ENCODE measurements at places on chromosomes 1 and 21. TPM values are rescaled to one million over a fixed set of nuclear protein-coding genes. Genes with fewer than 3 reads are reported as not detected.

The USH2A gene
- not detected for total RNA-seq

The MYBPH gene
- not detected for total RNA-seq

The LRRN2 gene
- 0.72 TPM for total RNA-seq

The UTP25 gene
- 4.9 TPM for total RNA-seq

The OR14K1 gene
- not detected for total RNA-seq

The KRTAP20-2 gene
- not detected for total RNA-seq

The BNIPL gene
- total RNA-seq, result 55.8 TPM

The VSIG8 gene
- 1.2 TPM for total RNA-seq

The CD1B gene
- not detected for total RNA-seq

GRCh38 chr1:63929106-63929478 lies 155.3 kb downstream of the ROR1 start:
- ATAC-seq, result no peak

DNA sequence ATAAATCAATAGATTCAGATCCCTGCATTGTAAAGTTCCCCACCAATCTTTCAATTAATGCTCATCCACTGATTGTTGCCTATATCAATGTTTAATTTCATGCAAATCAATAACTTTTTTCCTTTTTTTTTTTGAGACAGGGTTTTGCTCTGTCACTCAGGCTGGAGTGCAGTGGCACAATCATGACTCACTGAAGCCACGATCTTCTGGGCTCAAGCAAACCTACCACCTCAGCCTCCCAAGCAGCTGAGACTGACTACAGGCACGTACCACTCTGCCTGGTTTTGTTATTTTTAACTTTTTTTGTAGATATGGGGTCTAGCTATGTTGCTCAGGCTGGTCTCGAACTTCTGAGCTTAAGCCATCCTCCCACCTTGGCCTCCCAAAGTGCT lies 25.7 kb downstream of the DIO1 start:
- ATAC-seq, result no peak

GRCh38 chr1:183140633-183141032 lies 45.4 kb upstream of the LAMC2 start:
- no peak for ATAC-seq

DNA sequence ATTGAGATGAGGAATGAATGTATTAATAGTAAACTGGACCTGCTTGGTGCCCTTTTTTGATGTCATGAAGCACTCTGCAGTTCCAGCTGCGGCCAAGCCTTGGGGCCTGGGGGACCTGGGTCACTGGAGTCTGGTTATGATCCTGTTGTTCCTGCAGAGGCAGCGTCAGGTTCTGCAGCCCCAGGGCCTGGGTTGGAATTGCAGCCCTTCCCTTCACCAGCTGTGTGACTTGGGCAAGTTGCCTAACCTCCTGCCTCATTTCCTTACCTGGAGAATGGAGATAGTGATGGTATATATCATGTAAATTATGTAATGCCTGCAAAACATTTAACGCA lies 9.1 kb upstream of the ATP5PO start:
- ATAC-seq, result peak; percentile 62

GRCh38 chr1:201456499-201457309 lies 12.3 kb downstream of the PHLDA3 start:
- ATAC-seq, result peak; percentile 64

DNA sequence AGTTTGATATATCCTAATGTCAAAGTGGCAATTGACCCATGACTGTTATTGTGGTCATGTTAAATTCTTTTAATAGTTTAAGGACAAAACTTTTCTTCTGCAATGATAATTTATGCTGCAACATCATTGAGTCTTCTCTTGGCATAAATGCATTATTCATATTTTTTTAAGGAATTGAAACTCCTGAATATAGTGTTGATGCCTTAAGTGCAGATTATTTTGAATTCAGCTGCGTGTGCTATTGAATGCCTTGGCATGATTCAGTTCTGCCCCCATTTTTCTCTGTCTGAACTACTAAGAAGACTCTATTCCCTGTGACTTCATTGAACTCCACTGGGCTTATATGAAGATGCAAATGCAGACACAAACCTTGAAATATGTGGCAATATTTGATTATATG lies 22.6 kb upstream of the NOS1AP start:
- ATAC-seq, result no peak

DNA sequence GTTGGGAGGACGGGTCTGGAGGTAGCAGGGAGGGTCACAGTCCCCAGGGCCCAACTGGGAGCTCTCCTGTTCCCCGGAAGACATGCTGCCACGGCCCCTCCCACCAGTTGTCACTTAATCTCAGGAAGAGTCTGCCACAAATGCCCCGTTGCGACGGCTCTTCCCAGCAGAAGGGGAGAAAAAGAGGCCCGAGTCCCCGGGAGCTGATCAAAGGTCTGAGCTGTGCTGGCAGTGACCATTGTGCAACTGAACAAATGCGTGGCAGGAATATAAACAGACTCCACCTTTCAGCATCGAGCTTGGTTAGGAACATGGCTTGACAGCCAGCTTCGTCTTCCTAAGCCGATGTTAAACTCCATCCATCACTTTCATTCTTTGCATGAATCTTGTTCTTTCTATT lies 27.8 kb upstream of the ZBTB21 start:
- no peak for ATAC-seq

GRCh38 chr1:197967066-197967465 lies 49.9 kb downstream of the LHX9 start:
- no peak for ATAC-seq

- no peak for ATAC-seq
Observed at GRCh38 chr1:186806477-186806876, 22.3 kb upstream of the PLA2G4A start.

DNA sequence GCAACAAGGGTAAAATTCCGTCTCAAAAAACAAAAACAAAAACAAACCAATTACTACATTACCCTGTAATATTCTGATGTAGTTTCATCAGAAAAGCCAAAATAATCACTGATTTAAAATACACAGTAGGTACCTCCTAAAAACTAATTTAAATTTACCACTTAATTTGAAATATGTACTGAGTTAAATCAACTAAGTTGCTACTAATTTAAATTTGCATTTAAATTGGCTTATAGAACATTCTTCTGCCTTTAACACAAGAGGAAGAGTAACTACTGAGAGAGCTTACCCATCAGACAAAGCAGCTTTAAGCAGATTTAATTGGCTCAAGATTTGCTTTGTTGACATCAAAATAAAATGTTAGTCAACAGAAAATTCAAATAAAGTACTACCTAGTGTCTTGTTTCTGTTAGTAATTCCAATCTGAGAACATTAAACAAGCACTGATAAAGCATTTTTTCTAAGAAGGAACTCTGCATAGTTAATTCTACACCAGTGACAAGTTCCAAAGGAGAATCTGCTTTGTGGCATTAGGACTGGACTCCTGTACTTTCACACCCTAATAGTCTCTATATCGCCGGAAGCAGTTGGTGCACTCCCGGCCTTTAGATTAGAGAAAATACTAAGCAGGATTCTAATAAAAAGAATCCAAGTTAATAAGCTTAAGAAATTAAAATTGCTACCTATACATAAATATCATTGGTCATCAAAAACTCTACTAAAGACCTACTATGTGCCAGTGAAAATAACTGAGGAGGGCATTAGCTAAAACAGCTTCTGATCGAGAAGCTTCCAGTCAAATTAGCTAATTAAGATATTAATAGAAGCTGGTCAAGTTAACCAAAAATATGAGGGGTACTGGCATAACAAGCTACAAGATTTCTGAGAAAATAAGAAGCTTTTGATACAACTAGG lies 8.4 kb downstream of the LUZP1 start:
- ATAC-seq, result no peak

DNA sequence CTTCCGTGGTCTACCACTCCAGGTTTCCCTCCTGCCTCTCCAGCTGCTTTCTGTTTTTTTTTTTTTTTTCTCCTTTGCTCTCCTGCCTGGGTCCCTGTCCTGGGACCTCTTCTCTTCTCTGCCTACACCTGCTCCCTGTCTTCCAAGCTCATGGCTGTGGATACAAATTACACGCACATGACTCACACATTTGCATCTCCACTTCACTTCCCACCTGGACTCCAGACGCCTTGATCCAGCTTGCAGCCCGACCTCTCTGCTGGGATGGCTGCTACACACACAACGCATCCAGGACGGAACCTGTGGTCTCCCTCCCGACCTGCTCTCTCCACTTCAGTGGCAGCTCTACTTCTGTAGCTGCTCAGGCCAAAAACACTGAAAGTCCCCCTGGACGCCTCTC lies 44.4 kb upstream of the B3GALT5 start:
- no peak for ATAC-seq

- no peak for ATAC-seq
Observed at GRCh38 chr1:81453971-81454370, 346.8 kb upstream of the ADGRL2 start.

- ATAC-seq, result peak; percentile 48
Observed at GRCh38 chr1:226738421-226738994, 574 bp downstream of the ITPKB start.

DNA sequence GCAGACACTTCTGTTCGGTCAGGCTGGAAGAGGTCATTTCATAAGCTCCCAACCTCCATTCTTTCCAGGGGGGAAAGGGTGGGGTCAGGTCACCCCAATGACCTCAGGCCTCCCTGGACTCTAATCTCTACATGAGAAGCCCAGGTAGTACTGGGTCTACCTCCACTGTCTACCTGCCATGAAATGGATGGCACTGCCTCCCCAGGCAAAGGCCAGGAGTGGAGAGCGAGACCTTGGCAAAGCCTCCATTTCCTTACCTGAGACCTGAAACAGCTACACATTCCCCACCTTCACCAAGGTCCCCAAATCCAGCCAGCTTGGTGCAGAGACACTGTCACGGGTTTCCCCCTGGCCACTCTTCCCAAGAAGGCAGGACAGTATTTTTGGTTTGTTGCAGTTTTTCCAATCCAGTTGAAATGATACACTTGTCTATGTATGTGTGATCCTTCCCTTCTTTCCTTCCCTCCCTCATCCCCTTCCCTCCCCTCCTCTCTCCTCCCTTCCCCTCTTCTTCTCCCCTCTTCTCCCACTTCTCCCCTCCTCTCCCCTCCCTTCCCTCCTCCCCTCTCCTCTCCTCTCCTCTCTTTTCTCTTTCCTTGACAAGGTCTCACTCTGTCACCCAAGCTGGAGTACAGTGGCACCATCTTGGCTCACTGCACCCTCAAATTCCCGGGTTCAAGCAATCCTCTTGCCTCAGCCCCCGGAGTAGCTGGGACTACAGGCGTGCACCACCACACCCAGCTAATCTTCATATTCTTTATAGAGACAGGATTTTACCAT lies 16.1 kb downstream of the BTG2 start:
- no peak for ATAC-seq

DNA sequence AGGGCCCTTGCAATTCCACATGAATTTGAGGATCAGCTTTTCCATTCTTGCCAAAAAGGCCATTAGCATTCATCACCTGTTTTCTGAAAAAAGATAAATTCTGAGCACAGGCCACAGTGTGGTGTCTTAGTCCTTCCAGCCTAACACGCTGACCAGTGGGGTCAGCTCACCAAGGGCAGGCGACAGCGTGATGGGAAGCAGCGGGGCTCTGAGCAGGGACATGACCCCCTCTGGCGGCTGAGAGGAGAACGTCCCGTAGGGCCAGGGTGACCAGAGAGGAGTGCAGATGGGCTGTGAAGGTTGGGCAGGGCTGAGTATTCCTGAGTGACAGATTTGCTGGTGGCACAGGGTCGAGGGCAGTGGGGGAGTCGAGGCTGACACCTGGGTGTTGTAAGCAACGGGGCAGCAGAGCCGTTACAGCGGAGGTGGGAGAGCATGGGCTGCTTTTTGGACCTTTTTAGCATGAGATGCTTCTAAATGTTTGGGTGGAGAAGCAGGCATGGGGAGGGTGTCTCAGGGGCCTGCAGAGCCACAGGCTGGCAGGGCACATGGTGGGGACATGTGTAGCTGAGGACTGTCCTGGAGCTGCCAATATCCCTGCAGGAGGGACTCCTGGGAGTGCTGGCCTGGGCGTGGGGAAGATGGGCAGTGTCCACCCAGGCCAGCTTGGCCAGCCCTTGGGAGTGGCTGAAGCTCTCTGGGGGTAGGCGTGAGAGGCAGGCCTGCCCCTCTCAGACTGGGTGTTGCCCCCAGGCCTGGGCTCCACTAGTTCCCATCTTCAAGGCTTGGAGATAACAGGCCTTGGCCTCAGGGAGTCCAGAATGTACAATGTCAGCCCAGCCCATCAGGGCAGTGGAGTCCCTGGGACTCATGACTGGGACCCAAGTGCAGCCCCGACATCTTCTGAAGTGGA lies 8.6 kb upstream of the CALML6 start:
- peak; percentile 31 for ATAC-seq

GRCh38 chr1:69569576-69570328 lies 2.0 kb downstream of the LRRC7 start:
- no peak for ATAC-seq

- ATAC-seq, result no peak
Observed at GRCh38 chr1:185207980-185208602, 51.1 kb downstream of the SWT1 start.

GRCh38 chr1:165773324-165773965 lies 4.8 kb upstream of the TMCO1 start:
- peak; percentile 56 for ATAC-seq

- no peak for ATAC-seq
Observed at GRCh38 chr21:17575076-17575475, 37.6 kb downstream of the BTG3 start.

GRCh38 chr1:70288166-70288565 lies 66.4 kb downstream of the ANKRD13C start:
- no peak for ATAC-seq

DNA sequence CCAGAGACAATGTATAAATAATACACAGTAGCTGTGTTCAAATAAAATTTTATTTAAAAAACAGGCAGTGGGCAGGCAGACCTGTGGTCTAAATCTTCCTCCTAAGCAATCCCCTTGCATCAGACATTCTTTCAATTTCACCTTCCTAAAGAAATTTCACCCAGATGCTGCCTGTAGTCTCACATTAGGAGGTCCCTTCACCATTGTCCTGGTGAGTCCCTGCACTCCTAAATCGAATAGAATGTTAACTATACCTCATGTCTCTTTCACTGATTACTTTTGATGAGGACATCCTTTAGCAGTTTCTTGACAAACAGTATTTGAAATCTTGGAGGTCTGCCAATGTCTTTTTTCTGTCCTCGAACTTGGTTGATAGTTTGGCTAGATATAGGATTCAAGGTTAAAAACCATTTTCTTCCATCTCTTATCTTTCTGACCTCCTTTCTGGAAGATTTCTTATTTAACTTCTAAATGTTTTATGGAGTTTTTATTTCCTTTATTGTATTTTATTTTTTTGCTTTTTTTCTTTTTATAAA lies 77.5 kb downstream of the LPGAT1 start:
- no peak for ATAC-seq

GRCh38 chr1:64967381-64967780 lies 1.0 kb upstream of the JAK1 start:
- ATAC-seq, result no peak

GRCh38 chr1:29812408-29813135 lies 576.2 kb downstream of the PTPRU start:
- ATAC-seq, result no peak

DNA sequence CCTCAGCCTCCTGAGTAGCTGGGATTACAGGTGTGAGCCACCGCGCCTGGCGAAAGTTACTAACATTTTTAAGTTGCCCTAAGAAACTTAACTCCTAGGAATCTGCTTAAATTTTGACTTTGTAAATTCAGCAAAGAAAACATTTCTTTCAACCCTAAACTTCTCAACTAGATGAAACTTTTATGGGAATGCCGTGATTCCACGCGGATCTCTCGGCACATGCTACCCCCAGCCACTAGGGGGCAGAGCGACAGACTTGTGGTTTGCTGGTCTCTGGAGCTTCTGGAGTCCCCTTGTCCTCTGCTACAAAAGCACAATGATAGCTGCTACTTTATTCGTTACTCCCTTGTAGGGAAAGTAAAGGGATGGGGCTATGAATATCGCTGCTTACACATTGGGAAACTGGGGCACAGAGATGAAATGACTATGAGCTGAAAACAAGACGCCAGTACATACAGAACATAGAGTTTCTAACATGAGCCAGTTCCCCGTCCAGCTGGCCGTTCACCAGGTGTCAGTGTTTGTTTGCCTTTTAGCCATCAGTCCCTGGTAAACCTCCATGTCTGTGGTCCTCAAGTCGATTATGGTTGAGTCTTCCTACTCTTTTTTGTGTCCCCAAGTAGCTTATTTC lies 114.7 kb downstream of the PBX1 start:
- no peak for ATAC-seq

Measured in esophagus mucosa (tissue), 1 donor.